WTC11 (cell line): ENCODE measurements at places on chromosomes 1 and 21. TPM values are rescaled to one million over a fixed set of nuclear protein-coding genes. Genes with fewer than 3 reads are reported as not detected.

DNA sequence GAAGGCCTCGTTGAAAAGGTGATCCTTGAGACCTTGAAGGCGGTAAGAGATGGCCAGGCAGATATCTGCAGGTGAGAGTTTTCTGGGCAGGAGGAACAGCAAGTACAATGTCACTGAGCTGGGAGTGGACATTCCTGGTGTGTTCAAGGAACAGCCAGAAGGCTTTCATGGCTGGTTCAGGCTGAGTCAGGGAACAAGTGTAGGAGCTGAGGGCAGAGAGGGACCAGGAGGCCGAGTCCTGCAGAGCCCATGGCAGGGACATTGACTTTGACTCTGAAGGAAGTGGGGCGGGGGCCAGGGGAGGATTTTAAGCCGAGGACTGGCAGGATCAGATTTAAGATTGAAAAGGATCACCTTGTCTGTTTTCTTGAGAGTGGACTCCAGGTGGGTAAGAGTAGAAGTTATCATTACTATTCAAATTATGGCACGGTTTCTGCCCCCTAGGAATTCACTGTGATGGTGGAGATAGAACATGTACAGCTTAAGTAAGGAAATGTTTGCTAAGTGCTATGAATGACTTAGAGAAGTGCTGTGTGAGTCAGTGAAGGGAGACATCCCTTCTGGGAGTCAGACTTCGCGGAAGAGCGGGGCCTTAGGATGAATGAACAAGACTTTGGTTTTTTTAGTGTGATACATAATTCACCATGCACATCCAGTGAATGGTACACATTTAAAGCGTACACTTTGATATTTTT, 202.3 kb downstream of the KIF26B start:
- no peak for DNase-seq
- H3K36me3 ChIP-seq, result no peaks in the 10 kb centered on the region
- no peak overlapping the region for H3K27ac ChIP-seq
- no peaks in the 10 kb centered on the region for H3K4me1 ChIP-seq
- no peak overlapping the region for H3K4me3 ChIP-seq
- H3K27me3 ChIP-seq, result no peaks in the 10 kb centered on the region

GRCh38 chr1:232662910-232663309, 33.0 kb upstream of the SIPA1L2 start:
- no peak overlapping the region for H3K27ac ChIP-seq
- H3K27me3 ChIP-seq, result no peaks in the 10 kb centered on the region
- no peaks in the 10 kb centered on the region for H3K4me1 ChIP-seq
- no peak for DNase-seq

- H3K36me3 ChIP-seq, result no peaks in the 10 kb centered on the region
- peak within 1 kb of the TSS; percentile 97 for H3K27ac ChIP-seq
- H3K4me3 ChIP-seq, result peak within 1 kb of the TSS; percentile 94
- peak; percentile 85 for DNase-seq
- H3K4me1 ChIP-seq, result peaks cover 25% of the 10 kb centered on the region
These were observed at the start of gene DNAJC11 for GRCh38 chr1:6701437-6702153. DNAJC11 (minus strand) TSS chr1:6701816; CDS start chr1:6701800, 16 bp downstream.

DNA sequence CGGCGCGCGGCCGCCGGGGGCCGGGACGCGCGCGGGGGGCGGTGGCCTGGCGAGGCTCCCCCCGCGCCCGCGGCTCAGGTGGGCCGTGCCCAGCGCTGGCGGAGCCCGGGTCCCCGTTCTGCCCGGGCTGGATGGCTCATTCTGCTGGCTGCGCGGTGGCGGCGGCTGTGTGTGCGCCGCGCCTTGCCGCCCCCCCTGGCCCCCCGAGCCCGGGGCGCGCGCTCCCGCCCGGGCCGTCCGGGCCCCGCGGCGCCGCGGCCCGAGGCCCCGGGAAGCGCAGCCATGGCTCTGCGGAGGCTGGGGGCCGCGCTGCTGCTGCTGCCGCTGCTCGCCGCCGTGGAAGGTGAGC, at the start of gene EPHB2:
Gene EPHB2, plus strand, starts transcription at position 139 of the 349 bp plus-strand sequence. Its CDS starts 144 bp downstream, at position 283.
- peaks cover 29% of the 10 kb centered on the region for H3K27me3 ChIP-seq
- H3K36me3 ChIP-seq, result no peaks in the 10 kb centered on the region
- no peak within 1 kb of the TSS for H3K27ac ChIP-seq
- 0 out of 2 replicates have a peak, but pooled peaks cover 10% of the 10 kb centered on the region for H3K4me1 ChIP-seq

DNA sequence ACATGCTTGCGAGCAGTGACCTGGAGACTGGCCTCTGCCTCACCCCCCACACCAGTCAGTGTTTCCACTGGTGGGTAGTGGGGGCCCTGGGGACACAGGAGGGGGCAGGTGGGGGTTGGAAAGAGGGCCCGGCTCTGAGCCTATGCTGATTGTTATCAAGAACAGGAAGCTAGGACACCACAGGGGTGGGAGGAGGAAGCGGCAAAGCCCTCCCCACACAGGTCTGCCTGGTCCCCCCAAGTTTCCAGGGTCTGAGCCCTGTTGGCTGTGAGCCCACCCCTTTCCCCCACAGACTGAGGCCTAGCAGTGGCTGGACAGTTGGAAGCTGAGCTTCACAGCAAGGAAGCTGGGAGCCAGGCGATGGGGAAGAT, 1.6 kb upstream of the PTPN7 start:
- H3K36me3 ChIP-seq, result no peaks in the 10 kb centered on the region
- H3K27me3 ChIP-seq, result no peaks in the 10 kb centered on the region; the same call in 1 of the 2 replicates
- peaks cover 48% of the 10 kb centered on the region for H3K4me1 ChIP-seq
- no peak for DNase-seq
- H3K4me3 ChIP-seq, result no peak overlapping the region
- no peak overlapping the region for H3K27ac ChIP-seq

DNA sequence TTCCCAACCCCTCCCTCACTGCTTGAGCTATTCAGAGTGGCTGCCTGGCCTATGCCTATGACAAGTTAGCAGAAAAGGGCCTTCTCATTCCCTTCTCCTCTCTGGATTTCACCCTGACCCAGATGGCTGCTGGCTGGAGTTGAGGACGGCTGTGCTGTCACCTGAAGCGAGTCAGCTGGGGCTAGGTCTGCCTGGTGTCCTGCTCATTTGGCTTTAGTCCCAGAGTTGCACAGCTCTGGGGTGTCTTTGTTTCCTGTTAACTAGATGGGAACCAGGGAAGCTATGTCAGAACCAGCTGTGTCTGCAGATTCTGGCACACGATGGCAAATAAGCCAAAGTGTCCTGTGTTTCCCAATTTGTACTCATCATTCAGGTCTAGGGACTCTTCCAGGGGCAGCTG, 52.9 kb downstream of the CNIH3 start:
- H3K4me3 ChIP-seq, result no peak overlapping the region
- no peaks in the 10 kb centered on the region for H3K27me3 ChIP-seq
- no peak overlapping the region for H3K27ac ChIP-seq
- H3K4me1 ChIP-seq, result peaks cover 6% of the 10 kb centered on the region
- DNase-seq, result no peak

- peaks cover 34% of the 10 kb centered on the region for H3K27me3 ChIP-seq
- no peak overlapping the region for H3K27ac ChIP-seq
- H3K4me1 ChIP-seq, result peaks cover 10% of the 10 kb centered on the region
- no peak for DNase-seq
- no peak overlapping the region for H3K4me3 ChIP-seq
These were observed 17.8 kb upstream of the CNTN2 start for GRCh38 chr1:205025239-205025638.

GRCh38 chr1:92707292-92707691, 77.6 kb downstream of the EVI5 start:
- no peak for DNase-seq
- no peak overlapping the region for H3K4me3 ChIP-seq
- H3K27me3 ChIP-seq, result no peaks in the 10 kb centered on the region
- peaks cover 48% of the 10 kb centered on the region for H3K4me1 ChIP-seq
- H3K36me3 ChIP-seq, result no peaks in the 10 kb centered on the region

DNA sequence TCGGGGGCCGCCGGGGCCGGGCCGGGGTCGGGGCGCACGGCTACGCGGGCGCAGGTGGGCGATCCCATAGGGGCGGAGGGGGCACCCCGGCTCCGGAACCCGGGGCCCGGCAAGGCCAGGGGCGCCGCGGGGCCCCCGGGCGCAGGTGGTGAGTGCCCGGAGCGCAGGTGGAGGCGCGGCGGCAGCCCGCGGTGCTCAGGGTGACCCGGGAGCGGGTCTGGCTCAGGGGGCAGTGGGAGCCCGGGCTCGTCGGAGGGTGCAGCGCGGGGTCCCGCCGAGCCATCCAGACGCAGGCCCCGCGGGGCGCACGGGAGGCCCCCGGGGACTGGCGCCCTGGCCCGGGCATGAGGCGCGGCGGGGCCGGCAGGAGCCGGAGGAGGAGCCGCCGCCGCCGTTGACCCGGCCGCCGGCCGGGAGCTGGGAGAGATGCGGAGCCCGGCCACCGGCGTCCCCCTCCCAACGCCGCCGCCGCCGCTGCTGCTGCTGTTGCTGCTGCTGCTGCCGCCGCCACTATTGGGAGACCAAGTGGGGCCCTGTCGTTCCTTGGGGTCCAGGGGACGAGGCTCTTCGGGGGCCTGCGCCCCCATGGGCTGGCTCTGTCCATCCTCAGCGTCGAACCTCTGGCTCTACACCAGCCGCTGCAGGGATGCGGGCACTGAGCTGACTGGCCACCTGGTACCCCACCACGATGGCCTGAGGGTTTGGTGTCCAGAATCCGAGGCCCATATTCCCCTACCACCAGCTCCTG, 489 bp downstream of the CELSR2 start:
- H3K27ac ChIP-seq, result no peak overlapping the region
- peaks cover 33% of the 10 kb centered on the region for H3K4me1 ChIP-seq

DNA sequence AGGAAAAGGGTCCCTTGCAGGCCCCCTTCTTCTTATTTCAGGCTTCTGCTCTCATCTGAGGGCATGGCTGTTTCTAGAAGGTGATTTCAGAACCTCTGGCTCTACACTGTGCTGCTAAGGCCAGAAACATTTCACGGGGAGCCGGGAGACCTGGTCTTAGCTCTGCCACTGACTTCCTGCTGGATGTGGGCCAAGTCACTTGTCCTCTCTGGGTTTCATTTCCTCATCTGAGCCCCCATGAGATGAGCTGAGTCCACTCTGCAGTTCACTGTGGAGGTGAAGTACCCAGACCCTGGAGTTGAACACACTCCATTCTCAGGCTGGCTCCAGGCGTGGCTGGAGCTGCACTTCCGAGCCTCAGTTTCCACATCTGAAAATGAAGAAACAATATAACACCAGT, 2.1 kb downstream of the PADI1 start:
- no peaks in the 10 kb centered on the region for H3K36me3 ChIP-seq
- no peak for DNase-seq
- no peak overlapping the region for H3K27ac ChIP-seq
- no peak overlapping the region for H3K4me3 ChIP-seq
- H3K4me1 ChIP-seq, result peaks cover 7% of the 10 kb centered on the region; the same call in 1 of the 2 replicates

GRCh38 chr1:183998045-183998444, 39.5 kb downstream of the COLGALT2 start:
- H3K27ac ChIP-seq, result no peak overlapping the region
- H3K4me3 ChIP-seq, result no peak overlapping the region
- H3K27me3 ChIP-seq, result no peaks in the 10 kb centered on the region
- H3K36me3 ChIP-seq, result no peaks in the 10 kb centered on the region

GRCh38 chr1:184340984-184341383, 45.8 kb upstream of the C1orf21 start:
- no peaks in the 10 kb centered on the region for H3K4me1 ChIP-seq
- peaks cover 7% of the 10 kb centered on the region; the same call in 1 of the 2 replicates for H3K36me3 ChIP-seq
- no peak overlapping the region for H3K4me3 ChIP-seq
- H3K27ac ChIP-seq, result no peak overlapping the region

DNA sequence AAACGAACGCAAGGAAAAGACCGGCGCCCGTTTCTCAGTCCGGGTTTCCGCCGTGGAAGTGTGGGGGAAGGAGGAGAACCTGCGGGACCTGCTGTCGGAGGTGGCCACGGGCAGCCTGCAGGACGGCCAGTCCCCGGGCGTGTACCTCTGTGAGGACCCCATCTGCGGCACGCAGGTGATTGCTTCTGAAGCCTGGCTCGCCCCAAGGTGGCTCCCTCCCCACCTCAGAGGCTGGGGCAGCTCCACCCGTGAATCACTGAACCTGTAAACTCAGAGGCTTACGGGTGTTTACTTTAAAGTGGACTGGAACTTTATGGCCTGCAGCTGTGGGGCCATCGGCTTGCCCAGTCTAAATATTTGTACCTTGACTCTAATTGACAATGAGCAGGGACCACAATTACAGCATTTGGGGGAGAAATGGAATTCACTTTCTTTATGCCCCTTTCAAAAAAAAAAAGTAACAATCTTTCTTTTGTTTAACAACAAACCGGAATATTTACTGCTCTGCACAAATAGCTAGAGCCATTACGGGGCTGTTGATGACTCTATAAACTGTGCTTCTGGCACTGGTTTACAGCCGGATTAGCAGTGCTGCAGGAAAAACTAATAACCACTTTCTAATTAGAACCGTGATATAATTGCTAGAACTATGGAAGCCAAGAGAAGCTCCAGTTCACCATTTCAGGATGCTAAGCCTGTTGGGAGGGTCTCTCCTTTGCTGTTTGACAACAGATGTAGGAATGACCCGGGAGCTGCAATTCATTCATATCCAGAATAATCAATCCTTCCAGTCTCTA, 454.8 kb downstream of the KIF26B start:
- DNase-seq, result no peak
- no peaks in the 10 kb centered on the region for H3K36me3 ChIP-seq
- H3K27me3 ChIP-seq, result no peaks in the 10 kb centered on the region
- peaks cover 2% of the 10 kb centered on the region; the same call in 1 of the 2 replicates for H3K4me1 ChIP-seq
- H3K27ac ChIP-seq, result no peak overlapping the region
- H3K4me3 ChIP-seq, result no peak overlapping the region

DNA sequence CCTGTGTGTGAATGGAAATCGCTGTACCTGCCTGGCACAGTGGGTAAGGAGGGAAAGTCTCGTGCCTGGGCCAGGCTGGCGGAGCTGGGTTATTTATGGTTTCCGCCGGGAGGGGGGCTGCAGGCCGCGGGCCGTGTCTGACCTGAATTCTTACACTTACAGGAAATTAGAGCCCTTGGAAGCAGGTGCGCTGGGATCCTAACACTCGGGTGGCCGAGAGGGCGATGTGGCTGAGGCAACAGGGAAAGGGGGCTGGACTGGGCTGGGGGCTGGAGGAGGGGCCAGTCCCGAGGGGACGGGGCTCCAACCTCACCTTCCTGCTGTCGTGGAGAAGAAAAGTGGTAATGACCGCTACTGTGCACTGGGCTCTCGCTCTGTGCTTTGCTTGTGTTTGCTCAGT, 109.4 kb upstream of the WNT4 start:
- peaks cover 6% of the 10 kb centered on the region; the same call in 1 of the 2 replicates for H3K27me3 ChIP-seq
- H3K4me3 ChIP-seq, result no peak overlapping the region
- H3K27ac ChIP-seq, result no peak overlapping the region
- peak; percentile 69 for DNase-seq

GRCh38 chr1:66506393-66506687, 27.6 kb upstream of the SGIP1 start:
- no peak overlapping the region for H3K27ac ChIP-seq
- no peak overlapping the region for H3K4me3 ChIP-seq
- no peaks in the 10 kb centered on the region for H3K27me3 ChIP-seq

DNA sequence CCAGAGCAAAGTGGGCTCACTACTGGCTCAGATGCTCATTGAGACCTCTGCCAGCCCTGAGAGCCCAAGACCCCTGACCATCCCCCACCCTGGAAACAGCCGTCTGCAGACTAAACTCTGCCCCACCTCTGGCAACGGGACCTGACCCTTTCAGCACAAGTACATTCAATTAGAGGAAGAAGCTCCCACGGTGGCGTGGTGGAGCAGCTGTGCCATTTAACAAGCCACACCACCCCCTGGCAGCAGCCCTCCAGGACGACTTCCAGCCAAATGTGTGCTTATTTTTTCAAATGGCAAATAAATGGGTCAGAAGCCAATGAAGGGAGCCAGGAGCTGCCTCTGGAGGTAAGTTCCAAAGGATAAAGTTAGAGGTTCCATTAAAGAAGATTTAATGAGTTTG, 226.7 kb downstream of the NPHP4 start:
- no peaks in the 10 kb centered on the region; the same call in 1 of the 2 replicates for H3K27me3 ChIP-seq
- peak overlapping the region; percentile 2; the same call in 1 of the 2 replicates for H3K27ac ChIP-seq
- DNase-seq, result no peak

The CPTP gene
- 10.3 to 14.4 TPM (median 12.3 TPM) in 3 replicates for total RNA-seq

The FTCD gene
- 6.1 to 9.6 TPM (median 9.5 TPM) in 3 replicates for total RNA-seq

The ECM1 gene
- 0.69 to 1.6 TPM (median 0.76 TPM) in 3 replicates for total RNA-seq

The SH3GLB1 gene
- total RNA-seq, result 32.5 to 36.4 TPM (median 33.8 TPM) in 3 replicates

The FCRL6 gene
- not detected in 3 replicates for total RNA-seq
